G401 (cell line): ENCODE measurements at places on chromosomes 1 and 21. TPM values are rescaled to one million over a fixed set of nuclear protein-coding genes. Genes with fewer than 3 reads are reported as not detected.

The COG2 gene
- 24.5 and 35.5 TPM in 2 replicates for total RNA-seq

The SPATA45 gene
- not detected in 2 replicates for total RNA-seq

The CFHR4 gene
- not detected in 2 replicates for total RNA-seq

The HLX gene
- not detected in 2 replicates for total RNA-seq

The TMEM35B gene
- total RNA-seq, result 49.2 and 73.3 TPM in 2 replicates

The BMP8B gene
- 1.4 and 1.8 TPM in 2 replicates for total RNA-seq

The FAM151A gene
- total RNA-seq, result 0.75 and 1.3 TPM in 2 replicates

The DTL gene
- 29.9 and 38.1 TPM in 2 replicates for total RNA-seq

The SH2D2A gene
- total RNA-seq, result 1.8 and 2.4 TPM in 2 replicates

The SPRR1B gene
- total RNA-seq, result not detected in 2 replicates

The OR2AK2 gene
- not detected in 2 replicates for total RNA-seq

The NR1I3 gene
- not detected in 2 replicates for total RNA-seq

The RPE65 gene
- not detected in 2 replicates for total RNA-seq

The SLAMF1 gene
- total RNA-seq, result not detected in 2 replicates

The RRAGC gene
- 22.2 and 29.8 TPM in 2 replicates for total RNA-seq

The PROX1 gene
- total RNA-seq, result not detected in 2 replicates

The CACNA1E gene
- total RNA-seq, result not detected in 2 replicates

The VASH2 gene
- 0.68 and 1.1 TPM in 2 replicates for total RNA-seq

The C1orf210 gene
- total RNA-seq, result not detected in 2 replicates

The ASCL5 gene
- total RNA-seq, result 0.20 and 0.62 TPM in 2 replicates

The EPB41 gene
- total RNA-seq, result 25.2 and 39.4 TPM in 2 replicates

The A3GALT2 gene
- total RNA-seq, result not detected in 2 replicates

The WNT4 gene
- 0.27 and 0.86 TPM in 2 replicates for total RNA-seq

The ENAH gene
- 46.0 and 90.0 TPM in 2 replicates for total RNA-seq

The KCNA2 gene
- total RNA-seq, result not detected in 2 replicates

The CHI3L1 gene
- total RNA-seq, result 1.3 TPM in 1 of 2 replicates, not detected in the other

The AIRE gene
- total RNA-seq, result 0.86 and 1.7 TPM in 2 replicates

The OPTC gene
- total RNA-seq, result not detected in 2 replicates

The IL10 gene
- total RNA-seq, result not detected in 2 replicates

The SYT2 gene
- not detected in 2 replicates for total RNA-seq

The UBE2G2 gene
- 55.2 and 61.8 TPM in 2 replicates for total RNA-seq

The TMEM240 gene
- total RNA-seq, result 1.1 TPM in 1 of 2 replicates, not detected in the other

The DIRAS3 gene
- not detected in 2 replicates for total RNA-seq
